ENCODE measurements at places on chromosomes 5 and 9.

DNA sequence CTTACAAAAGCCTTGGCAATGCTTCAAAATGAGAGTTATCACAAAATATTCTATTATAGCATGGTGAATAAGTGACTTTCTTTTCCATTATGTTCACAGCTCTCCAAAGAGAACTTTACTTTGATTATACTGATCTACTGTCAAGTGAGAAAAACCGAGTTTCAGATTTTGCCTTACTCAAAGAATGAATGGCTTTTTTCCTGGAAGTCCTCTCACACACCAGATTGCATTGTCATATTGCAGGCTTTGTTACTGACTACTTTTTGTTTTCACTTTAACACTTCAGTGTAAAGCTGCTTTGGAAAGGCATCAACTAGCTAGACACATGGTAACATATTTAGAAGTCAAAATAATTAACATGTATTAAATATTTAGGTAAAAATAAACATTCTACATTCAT, 765.2 kb upstream of the NUDT12 start:
- no peak for DNase-seq

DNA sequence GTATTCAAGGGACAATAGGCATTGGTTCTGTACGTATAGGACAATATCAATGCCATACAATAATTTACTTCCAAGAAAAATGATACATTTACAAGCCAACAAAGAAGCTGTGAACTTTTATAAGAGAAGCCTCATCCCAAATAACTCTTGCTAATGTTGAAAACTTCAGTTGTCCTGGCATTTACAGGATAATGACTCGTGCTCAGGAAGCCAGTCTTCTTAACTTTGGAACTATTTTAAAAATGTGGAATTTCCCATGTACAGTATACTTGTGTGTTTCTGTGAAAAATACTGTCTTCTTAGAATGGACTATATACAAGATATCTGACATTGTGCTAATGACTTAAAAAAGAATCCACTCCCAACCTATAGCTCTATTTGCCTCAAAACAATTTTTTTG, 1479.3 kb upstream of the CDH9 start:
- no peak for DNase-seq

DNA sequence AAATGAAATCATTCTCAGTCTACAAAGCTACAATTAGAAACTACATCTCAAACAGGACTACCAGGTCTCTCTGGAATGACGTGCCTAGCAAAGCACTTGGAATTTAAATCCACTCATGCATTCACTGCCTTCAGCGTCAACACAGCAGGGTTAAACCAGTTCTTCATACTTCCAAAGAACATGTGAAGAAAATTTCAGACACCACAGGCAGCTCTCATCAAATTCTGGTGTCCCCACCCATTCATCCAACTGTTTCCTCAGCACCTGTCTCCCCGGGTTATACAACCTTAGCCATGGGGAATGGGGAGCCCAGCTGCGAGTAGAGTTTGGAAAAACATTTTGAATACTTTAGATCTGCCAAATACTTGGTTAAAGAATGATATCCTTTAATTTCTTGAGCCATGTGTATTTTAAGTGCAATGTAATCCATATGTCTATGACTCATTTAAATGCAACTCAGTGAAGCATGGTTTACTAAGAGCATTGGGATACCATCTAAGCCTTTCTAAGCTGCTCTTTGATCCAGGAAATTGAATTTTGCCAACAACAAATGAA, 17.5 kb downstream of the ADAM19 start:
- no peak for DNase-seq

DNA sequence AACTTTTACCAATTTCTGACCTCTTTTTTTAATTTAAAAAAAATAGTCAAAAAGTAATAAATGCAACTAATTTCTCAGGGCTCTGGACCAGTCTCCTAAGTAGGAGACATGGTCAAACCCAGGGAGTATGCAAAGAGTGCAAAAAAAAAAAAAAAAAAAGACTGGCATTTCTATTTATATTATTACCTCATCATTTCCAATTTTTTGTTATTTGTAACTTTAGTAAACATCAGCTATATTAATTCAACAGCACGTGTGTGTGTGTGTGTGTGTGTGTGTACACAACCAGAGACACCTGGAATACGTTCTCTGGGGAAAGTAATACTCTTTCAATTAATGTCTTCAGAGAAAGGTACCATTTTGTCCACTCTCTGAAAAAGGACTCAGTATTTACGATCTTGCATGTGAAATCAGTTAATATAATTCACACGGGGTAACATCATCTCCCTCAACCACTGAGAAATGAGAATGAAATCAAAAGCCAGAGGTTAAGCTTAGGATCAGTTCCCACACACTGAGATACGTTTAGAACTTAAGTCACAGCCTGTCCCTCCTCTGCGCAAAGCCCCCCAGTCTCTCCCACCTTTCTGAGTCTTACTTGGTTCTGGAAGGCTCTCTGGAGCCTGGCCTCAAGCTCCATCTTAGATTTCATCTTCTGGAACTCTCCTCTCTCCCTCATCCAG, 21.9 kb downstream of the ZNF608 start:
- no peak for DNase-seq

GRCh38 chr5:128649192-128649591, 111.1 kb upstream of the FBN2 start:
- no peak for DNase-seq

GRCh38 chr5:174401793-174402192, 322.6 kb upstream of the MSX2 start:
- DNase-seq: no peak

- no peak for DNase-seq
These were observed 12.6 kb downstream of the SLIT3 start for GRCh38 chr5:169288066-169288930.

GRCh38 chr9:6876195-6876894, 118.6 kb downstream of the KDM4C start:
- no peak for DNase-seq

DNA sequence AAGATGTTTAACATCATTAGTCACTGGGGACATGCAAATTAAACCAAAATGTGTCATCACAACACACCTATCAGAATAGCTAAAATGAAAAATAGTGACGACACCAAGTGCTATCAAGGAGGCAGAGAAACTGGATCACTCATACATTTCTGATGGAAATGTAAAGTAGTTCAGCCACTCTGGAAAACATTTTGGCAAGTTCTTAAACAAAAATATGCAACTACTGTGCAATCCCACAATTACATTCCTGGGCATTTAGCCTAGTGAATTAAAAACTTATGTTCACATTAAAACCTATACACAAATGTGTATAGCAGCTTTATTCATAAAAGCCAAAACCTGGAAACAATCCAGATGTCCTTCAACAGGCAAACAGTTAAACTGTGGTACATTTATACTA, 53.1 kb downstream of the SVEP1 start:
- DNase-seq: no peak
